Cerebellum (tissue), 4 donors: ENCODE measurements at places on chromosomes 11 and 22.

- no peak for DNase-seq
Observed at GRCh38 chr11:18633256-18634139, 644 bp downstream of the SPTY2D1 start.

GRCh38 chr11:59040607-59041006 lies 45.5 kb upstream of the GLYATL1B start:
- DNase-seq = no peak

- no peak for DNase-seq
Observed at GRCh38 chr11:122601141-122602125, 54.1 kb upstream of the UBASH3B start.

DNA sequence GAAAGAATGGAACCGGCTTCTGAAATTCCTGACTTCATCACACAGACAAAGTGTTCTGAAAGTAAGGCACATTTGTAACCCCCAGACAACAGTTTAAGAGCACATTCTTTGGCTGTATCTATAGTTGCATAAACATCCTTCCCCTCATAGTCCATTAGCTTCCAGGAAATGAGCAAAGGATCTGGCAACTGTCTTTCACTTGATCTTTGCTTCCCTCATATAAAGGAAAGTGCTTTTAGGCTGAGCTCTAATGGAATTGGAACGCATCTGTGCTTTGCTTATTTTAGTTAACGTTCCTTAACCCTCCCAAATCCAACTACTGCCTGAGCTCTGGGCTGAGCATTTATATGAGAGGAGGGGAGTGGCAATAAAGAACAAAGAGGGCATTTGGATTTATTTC lies 76.9 kb upstream of the API5 start:
- no peak for DNase-seq

DNA sequence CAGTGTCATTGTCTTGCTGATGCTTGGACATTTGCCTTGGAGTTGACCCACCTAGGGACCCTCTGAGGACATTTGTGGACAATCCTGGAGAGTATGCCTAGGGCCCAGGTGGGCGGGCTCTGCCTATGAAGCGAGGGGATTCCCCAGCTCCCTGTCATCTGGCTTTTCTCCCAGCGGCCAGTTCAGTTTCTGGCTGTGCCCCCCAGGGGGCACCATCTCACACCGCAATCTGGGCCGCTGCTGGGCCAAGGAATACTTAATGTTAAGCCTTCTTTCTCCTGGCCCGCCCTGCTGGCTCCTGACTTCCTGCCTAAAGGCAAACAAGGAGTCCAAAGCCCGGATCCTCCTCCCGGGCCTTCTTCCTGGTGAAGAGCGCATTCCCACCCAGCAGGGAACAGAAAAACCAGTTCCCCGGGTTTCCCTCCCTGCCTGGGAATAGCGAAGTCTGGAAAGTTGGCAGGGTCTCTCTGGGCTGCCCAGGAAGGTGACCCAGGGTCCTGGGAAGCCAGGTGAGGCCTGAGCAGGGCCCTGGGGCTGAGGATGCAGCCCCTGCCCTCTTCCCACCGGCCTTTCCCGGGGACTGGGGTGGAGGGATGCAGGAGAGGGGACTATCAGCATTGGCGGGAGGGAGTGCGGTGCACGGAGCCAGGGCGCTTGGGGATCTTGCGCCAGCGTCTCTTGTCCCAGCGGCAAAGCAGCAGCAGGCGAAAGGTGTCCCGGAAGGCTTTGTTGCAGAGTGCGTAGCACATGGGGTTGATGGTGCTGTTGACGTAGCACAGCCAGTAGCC lies 11.9 kb downstream of the CHRM1 start:
- DNase-seq = peak; percentile 20

GRCh38 chr11:69054397-69055211 lies 5.9 kb downstream of the TPCN2 start:
- DNase-seq = no peak

DNA sequence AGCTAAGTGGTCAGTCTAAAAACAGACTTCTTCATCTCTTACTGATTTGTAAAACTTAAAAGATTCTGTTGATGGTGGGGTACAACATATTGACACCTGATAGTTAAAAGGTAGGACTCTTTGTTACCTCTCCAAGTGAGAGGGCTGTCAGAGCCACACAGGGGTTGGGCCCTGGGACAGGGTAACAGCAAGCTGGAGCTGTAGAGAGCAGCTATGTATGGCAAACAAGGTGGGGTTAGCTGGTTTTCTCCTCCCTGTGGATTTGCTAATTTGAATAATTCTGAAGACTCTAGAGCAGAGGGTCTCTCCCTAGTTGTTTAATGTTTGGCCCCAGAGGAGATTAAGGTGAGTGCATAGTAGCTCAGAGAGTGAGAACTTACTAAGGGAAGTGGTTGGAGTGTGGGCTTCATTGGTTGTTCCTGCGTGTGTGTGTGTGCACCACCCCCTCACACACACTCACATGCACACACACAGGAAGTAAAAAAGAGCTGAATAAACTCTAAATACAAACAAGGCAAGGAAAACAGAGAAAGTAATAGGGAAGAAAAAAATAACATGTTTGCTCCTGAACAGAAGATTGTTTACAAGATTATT lies 9.2 kb upstream of the GAS2 start:
- no peak for DNase-seq

DNA sequence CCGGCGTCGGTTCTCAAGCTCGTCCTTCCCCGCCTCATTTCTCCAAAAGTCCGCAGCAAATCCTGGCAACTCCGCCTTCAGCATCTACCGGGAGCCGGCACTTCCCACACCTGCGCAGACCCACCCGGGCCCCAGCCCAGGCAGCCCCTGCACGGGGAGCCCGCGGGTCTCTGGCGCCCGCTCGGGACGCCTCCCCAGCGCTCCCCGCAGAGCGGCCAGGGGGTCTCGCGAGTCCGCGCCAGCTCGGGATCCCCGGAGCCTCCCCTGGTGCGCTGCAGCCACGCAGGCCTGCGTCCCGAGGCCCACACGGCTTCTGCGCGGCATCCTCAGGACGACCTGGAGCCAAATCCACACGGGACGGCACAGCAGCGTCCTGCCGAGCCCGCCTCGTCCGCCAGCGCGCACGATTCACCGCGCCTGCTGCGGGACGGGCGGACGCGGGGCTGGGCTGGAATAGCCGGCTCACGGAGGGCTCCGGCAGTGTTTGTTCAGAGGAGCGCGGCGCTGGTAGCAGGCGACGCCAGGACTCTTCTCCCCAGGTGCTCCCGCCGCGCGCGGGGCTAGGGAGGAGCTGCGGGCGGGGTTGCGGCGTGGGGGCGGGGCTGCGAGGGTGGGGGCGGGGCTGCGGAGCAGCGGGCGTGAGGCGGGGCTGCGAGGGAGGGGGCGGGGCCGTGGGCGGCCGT lies 816 bp upstream of the PHRF1 start:
- no peak for DNase-seq

- peak; percentile 89 for DNase-seq
Observed at GRCh38 chr11:808427-809286, 1.1 kb upstream of the RPLP2 start.

GRCh38 chr22:41470886-41471285 lies 2.0 kb downstream of the ACO2 start:
- no peak for DNase-seq

DNA sequence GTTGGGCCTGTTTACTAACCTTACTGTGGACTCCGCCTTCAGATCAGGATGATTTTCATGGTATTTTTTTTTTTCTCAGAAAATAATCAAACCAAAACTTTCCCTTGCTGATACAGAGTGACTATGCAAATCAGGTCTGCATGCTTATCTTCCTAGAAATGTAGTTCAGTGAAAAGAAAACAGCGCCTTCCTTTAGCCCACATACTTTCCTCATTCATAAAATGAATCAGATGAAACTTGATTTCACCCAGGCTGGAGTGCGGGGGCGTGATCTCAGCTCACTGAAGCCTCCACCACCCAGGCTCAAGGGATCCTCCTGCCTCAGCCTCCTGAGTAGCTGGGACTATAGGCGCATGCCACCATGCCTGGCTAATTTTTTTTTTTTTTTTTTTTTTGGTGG lies 26.0 kb downstream of the ZNRF3 start:
- DNase-seq = no peak

DNA sequence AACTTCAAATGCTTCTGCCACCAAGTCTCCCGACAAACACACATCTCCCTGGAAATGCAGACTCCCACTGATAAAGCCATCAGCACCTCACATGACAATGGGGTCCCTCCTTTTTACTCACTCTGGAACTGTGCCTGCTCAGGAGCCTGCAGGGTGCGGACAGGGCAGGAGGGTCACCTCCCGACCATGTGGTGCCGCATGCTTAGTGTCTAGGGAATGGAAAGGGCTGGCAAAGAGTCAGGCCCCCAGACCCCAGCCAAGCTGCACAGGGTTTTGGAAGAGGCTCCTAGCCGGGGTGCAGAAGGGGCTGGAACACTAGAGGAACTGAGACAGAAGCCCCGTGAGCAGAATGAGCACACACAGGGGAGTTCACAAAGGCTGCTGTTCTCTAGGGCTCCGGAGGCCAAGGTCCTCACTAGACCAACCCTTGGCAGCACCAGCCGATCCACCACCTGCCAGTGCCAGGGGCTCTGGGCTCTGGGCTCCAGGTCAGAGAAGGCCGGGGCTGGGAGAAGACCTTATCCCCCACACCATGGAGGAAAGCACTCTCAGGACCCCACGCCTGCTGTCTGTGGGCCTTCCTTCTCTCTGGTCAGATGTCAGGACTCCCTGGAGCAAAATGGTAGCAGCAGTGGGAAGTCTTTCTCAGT lies 125.1 kb upstream of the FGF3 start:
- no peak for DNase-seq

GRCh38 chr11:134736251-134736947 lies 324.4 kb upstream of the B3GAT1 start:
- DNase-seq = no peak

GRCh38 chr22:22666307-22667091 lies 22.1 kb downstream of the GGTLC2 start:
- DNase-seq = no peak

- DNase-seq = no peak
Observed at GRCh38 chr11:122207505-122207904, 91.5 kb upstream of the BLID start.

GRCh38 chr11:45646275-45646927 lies 19.0 kb downstream of the CHST1 start:
- no peak for DNase-seq

DNA sequence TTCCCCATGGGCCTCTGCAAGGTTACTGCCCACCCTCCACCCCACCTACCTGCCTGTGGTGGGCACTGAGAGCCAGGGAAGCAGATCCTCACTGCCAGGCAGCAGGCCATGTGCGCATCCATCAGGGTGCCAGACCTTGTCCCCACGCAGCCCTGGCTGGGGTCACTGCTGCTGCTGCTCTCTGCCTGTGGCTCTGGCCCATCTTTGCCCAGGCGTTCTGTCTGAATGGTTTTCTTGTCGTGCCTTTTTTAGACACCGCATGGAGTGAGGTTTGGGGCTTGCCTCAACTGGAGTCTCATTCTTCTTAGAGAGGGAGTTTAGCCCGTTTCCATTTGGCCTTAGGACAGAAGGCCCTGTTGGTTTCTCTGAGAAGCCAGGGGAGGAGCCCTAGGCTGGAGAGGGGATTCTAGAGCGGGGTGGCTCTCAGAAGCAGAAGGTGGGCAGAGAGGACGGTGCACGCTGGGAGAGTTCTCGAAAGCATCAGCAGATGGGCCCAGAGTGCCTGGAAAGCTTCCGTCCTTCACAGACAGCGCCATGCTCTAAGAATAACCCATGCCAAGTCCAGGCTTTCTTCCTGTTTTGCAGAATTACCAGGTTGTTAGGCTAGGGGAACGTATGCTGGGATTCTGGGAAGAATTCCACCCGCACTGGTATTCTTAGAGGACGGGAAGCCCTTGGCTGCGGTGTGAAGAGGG lies 8.1 kb downstream of the TANGO2 start:
- peak; percentile 66 for DNase-seq

GRCh38 chr11:91433284-91434010 lies 791.2 kb upstream of the FAT3 start:
- DNase-seq = no peak

DNA sequence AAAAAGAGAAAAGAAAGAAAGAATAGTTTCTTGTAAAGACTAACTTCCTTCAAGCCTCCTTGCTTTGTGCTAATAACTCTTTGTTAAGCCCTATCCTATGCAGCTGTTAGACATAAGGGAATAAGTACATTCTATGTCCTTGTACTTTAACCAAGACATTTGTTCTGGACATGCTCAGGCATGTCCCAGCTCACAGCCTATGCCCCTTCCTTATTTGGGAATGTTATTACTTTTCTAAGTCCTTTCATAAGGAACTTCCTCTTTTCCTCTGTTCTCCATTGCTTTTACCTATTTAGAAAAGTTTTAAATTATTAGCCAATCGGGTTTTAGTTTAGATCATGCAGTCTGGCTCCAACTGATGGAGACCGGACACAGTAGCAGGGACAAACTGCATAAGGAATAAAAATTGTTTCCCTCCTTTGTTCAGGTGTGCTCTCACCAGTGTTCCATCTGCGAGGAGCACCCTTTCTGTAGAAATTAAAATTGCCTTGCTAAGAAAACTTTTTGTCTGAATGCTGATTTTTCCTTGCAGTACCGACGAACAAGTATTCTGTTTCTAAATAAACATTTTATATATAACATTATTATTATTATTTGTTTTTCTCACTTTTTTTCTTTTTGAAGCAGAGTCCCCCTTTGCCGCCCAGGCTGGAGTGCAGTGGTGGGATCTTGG lies 21.6 kb upstream of the SPINDOC start:
- no peak for DNase-seq

GRCh38 chr11:130247319-130247718 lies 67.4 kb downstream of the ZBTB44 start:
- DNase-seq = no peak

- DNase-seq = no peak
Observed at GRCh38 chr22:45993841-45994240, 16.9 kb upstream of the WNT7B start.

DNA sequence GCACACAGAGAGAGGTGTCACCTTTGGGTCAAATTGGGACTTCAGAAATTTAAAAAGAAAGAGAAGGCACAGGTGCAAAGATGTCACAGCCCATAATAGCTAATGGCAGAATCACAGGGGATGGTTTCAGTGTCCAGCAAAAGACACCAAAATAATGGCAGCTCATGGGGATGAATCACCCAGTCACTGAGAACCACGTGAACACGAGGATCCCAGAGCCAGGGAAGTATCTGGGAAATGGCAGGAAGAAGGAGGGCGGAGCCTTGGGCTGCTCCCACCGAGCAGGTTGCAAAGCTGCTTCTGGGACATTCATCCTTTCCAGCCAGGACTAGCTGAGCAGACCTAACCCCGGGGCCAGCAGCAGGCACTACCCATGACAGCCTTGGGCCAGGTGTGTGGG lies 45.6 kb downstream of the TRMU start:
- no peak for DNase-seq

GRCh38 chr11:100999756-101000155 lies 129.9 kb downstream of the PGR start:
- no peak for DNase-seq

DNA sequence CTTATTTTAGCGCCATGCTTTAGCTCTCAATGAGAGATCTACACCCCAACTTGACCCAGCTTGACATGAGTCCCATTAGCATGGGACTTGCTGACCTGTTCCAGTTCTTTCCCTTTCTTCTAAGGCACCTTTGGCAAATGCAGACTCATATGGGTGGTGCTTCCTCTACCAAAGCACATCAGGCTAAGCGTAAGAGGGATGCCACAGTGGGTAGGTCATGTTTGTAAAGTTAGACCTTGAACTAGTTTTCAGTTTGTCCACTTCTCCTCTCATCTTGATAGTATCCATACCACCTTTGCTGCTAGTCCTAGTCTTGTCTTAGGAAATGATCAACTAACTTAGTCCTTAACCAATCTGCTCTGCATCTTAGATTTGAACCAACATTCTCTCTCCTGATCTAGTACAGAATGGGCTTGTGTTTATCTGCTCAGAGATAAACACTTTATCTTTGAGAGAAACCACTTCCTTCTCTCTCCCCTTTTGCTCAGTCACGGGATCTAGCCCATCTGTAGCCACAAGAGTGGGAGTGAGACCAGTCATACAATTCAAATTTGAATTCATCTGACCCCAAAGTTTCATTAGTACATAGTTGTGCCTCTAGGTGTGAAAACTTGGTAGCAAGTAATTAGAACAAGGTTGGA lies 72.1 kb upstream of the CD44 start:
- DNase-seq = no peak
